D341Med (cell line): ENCODE measurements at places on chromosomes 3 and 15.

DNA sequence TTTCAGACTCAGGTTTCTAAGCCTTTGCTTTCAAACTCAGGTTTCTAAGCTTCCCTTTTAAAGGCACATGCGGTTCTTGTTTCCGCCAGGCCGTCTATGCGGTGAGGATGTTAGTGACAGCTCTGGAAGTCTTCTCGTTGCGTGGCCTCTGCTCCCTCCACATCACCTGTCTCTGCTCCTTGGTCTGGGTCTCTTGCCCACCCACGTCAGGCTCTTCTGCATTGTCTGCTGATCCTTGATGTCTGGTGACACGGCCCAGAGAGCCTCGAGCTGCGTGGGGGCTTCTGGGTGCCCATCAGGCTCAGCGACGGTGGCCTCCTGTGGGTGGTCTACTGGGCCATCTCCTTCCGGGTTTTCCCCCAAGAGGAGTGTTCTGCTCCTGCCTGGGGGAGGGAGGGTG, 30.5 kb downstream of the KLF13 start:
- DNase-seq = no peak

DNA sequence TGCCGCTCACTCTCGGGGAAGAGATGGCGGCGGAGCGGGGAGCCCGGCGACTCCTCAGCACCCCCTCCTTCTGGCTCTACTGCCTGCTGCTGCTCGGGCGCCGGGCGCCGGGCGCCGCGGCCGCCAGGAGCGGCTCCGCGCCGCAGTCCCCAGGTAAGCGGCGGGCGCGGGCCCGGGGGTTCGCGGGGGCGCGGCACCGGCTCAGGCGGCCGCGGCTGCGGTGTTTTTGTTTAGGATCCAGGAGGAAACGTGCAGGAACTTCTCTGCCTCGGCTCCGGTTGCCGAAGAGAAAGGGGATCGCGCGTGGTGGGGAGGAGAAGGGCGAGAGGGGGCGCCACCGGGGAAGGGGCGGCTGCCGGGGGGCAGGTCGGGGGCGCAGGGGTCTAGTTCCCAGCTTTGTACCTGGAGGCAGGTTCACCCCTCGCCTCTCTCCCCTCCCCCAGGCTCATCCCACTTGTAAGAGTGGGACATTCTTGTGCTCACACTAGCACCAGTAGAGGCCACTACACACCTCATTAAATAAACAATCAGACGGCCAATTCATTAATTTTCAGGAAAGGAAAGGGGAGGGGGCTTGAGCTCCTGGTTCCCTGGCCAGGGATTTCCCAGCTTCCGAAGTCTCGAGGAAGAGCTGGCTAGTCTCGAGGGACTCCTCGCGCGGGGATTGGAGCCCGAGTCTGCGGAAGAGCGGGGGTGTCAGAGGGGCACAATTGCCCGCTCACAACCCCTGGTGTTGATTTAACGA, 562 bp downstream of the NEO1 start:
- DNase-seq = peak; percentile 90

DNA sequence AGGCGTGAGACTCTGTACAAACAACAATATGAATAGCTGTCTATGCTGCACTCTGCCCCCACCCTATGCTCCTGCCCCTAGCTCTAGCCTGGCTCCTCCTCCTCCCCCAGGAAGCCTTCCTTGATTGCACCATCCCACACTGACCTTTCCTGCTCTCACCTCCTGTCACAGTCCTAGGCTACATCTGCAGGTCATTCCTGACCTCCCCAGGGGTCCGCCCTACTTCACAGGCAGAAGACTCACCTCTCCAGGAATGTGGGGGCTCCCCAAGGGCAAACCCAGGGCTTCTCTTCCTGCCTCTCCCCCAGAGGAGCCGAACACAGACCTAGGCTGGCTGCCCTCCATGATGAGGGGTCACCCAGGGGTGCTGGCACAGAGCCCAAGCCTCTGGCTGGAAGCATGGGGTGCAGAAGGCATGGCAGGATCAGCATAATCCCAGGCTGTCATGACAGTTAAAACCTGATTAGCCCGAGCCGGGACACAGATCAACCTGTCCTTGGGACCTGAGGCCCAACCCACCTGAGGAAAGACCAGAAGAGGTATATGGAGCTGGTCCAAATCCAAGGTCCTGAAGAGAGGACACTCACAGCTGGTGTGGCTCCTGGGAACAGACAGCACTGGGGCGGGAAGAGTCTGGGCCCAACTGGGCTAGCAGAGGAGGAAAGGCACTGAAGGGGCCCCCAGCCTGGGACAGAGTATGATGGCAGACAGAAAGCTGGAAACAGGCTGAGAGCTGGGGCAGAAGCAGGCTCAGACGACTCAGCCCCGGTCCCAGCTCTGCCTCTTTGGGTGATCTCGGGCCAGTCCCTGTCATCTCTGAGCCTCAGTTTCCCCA, 5.9 kb downstream of the SEMA7A start:
- peak; percentile 62 for DNase-seq

DNA sequence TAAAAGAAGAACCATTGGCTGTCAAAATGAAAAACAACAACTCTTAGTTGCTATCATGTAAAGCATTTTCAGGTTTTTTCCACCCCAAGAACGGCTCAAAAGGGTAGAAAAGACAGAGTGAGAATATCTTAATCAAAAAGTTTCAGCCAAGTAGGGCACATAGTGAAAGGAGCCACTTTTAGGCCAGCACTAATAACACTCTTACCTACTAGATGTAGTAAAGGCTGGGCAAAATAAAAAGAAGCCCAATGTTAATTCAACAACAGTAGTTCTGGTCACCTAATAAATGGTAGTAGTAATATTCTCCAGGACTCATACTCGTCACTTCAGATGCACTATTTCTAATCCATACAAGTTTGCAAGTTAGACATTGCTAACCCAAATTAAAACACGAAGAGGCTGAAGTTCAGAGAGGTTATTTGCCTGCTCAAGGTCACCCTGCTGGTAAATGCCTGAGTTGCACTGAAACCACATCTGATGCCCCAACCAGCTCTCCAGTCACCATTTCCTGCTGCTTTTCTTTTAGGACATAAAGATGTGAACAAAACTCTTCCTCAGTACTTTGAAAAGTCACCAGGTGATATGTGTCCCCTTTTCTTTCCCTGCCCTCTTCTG, 7.5 kb downstream of the GOLIM4 start:
- DNase-seq = no peak

DNA sequence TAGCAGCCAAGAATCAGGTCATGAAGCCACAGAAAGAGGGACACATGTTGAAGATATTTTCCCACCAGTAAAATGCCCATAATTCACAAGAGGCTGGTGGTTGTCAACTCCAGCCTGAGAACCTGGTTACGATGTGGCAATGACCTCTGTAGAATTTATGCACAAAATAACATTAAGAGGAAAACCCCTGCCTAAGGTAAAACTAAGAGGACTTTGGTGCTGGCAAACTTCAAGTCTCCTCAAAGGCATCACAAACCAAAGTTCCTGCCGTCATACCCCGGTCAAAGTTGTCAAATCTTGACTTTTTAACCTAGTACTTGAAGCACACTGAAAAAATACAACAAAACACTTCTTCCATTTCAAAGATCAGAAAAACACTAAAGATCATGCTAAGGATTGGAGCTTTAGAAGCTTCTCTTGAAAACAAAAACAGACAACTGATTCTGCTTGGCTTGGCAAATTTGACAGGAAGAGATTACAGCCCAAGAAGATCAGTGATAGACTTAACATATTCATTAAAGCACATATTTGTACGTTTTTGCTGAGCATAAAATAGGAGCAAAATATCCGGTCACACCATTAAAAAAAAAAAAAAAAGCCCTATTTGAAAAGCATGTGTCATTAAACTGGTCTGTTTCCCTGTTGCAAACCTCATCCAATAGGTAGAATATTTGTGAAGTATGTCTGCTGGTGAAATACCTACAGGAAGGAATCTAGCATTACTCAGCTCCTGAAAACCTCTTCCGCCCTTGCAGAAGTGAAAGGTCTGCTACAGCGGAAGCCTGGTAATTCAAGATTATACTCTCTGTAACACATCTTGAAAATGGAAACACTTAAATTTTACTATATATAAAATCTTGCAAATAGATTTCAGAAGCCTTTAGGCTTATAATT, 22.8 kb downstream of the EIF4E3 start:
- DNase-seq = no peak

GRCh38 chr3:195582947-195583346, 793 bp downstream of the APOD start:
- DNase-seq = no peak

DNA sequence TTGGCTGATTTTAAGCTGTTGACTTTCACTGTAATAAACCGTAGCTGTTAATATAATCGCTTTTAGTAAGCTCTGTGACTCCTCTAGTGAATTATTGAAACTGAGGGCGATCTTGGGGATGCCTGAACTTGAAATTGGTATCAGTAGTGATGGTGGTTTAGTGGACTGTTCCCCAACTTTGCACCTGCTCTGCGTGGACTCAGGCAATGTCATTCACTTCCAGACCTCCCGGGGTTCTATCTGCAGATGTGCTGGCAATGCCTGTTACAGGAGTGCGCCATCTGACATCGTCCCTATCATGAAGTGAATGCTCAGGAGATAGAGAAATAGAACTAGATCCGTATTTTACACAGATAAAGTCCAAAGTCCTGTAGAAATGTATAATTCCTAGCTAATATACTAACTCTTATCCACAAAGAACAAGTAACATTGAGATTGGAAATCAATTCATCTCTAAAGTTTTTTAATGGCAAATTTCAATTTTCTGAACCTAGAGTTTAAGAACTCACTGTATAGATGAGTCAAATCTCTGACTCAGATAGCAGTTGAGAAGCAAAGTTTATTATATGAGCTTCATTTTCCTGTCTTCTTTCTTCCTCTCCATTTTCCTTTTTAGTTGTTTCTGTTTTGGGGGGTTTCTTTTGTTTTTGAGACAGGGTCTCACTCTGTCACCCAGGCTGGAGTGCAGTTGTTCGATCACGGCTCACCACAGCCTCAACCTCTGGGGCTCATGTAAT, 51.8 kb downstream of the HEG1 start:
- DNase-seq = no peak

DNA sequence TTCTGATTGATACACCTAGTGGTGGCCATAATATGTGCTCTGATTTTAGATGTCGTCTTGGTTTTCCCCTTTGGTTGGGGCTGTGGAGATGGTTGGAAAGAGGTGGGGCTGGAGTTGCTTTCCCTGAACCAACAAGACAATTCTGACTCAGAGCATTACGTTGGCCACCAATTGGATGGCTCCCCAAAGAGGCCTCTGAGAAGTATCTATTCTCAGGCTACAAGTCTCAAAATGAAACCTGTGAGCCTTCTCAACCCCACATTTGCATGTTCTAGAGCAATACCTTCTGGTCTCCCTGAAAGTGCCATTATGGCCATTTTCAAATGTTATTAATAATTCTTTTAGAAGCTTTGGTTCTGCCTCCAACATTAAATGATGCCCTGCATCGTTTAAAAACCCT, 188.4 kb upstream of the WNT5A start:
- DNase-seq = no peak

GRCh38 chr15:78988361-78988911, 43.6 kb upstream of the CTSH start:
- no peak for DNase-seq
